ENCODE measurements at places on chromosomes 11 and 22. TPM values are rescaled to one million over a fixed set of nuclear protein-coding genes. Genes with fewer than 3 reads are reported as not detected.

GRCh38 chr11:102806296-102806695 is 8.3 kb upstream of the MMP1 start:
- no peak for DNase-seq

Gene CCDC179
- not detected for total RNA-seq

DNA sequence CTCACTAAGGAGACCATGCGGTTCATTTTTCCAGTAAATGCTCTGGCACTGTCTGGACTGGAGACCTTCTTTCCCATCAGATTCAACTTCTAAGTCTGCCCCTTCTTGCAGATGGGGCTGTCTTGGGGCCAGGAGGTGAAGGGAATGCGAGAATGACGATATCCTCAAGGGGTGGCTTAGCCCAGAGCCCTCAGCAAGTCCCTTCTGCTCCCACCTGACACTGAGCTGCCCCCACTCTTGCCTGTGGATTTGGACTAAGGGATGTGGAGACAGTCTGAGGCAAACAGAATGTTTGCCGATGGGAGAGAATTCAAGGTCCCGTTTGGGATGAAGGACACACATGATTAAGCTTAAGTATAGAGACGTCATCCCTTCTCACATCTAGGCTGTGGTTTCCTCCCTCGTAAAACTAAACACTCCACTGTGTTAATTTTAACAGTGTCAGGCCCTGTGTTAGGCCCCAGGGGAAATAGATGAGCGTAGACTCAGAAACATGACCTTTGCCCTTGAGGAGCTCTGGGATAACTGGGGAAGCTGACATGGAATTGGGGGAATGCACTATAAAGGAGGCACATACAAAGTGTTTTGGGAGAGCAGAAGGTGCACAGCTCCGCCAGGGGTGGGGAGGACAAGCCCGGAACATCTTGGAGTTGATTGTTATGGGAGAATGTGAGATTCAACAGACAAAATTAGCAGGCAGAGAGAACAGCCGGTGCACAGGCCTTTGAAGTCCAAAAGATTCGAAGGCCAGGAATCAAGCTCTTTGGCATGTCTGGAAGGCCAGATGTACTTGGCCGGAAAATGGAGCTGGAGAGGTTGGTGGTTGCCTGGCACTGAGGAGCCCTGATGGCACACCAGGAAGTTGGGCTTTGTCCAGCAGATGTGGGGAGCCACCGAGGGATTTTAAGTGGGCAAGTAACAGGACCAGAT is 71.6 kb downstream of the ST3GAL4 start:
- DNase-seq, result no peak

DNA sequence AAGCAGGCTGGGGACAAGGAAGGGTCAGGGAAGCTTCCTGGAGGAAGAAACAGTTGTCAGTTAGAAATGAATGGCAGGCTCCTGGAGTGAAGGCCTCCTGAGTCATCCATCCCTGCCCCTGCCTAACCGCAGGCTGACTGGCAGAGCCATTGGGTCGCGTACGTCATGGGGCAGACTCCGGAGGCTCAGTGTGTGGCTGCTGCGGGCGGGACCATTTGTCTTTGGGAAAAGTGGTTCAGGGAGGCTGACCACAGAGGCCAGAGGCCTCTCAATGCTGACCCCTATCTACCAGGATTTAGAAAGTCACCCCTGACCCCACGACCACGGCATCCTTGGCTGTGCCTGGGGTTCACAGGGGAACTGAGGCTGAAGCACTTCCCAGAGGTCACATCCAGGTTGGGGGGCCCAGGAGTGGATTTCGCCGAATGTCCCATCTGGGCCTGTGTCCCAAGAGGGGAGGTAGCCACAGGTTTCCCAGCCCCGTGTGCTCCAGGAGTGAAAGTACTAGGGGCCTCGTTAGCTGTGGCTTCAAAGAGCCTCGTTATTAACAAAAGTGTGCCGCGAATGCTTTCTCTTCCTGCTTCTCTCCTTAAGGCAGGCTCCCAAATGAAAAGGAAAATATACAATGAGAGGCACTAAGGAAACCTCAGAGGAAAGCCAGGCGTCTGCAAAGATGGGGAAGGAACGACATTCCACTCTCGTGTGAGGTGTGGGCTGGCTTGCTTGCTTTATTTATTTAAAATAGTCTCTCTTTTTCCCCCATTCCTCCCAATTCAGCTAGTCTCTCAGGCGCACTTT is 58.9 kb downstream of the FLRT1 start:
- no peak for DNase-seq

Gene CRYBB2
- not detected for total RNA-seq

GRCh38 chr22:30031764-30032455 is 48.4 kb upstream of the HORMAD2 start:
- no peak for DNase-seq

DNA sequence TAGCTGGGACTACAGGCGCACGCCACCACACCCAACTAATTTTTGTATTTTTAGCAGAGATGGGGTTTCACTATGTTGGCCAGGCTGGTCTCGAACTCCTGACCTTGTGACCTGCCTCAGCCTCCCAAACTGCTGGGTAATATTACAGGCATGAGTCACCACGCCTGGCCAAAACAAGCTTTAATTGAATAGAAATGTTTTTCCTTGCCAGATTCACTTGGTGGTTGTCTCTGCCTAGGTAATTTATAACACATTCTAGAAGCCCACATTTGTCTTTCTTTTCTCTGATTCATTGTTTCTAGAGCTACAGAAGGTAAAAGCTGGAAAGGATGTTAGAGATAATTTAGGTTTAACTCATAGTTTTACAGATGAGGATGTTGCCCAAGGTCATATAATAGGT is 41.3 kb downstream of the CECR2 start:
- DNase-seq, result no peak

- DNase-seq, result no peak
Observed at GRCh38 chr22:44532552-44532951, 34.5 kb upstream of the RTL6 start.

DNA sequence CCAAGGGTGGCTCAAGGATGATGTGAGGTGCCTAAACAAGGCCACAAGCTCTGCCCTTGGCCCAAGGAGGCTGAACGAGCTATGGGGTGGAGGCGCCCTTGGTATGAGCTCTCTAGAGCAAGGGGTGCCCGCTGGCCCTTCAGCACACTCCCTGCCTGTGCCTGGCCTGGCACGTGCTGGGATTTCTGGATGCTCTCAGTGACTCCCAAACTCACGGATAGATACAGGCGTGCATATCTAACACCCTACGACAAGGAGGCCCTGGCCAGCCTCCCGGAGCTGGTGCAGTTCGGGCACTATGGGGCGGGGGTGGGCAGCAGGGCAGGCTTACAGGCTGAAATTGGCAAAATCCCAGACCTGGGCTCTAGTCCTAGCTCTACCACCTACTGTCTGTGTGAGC is 30.6 kb downstream of the SCUBE1 start:
- no peak for DNase-seq

- no peak for DNase-seq
Observed at GRCh38 chr22:38418589-38418988, 36.4 kb downstream of the KCNJ4 start.

Gene KCNJ5
- 2.0 TPM for total RNA-seq

Gene CCDC89
- total RNA-seq, result 1.7 TPM

DNA sequence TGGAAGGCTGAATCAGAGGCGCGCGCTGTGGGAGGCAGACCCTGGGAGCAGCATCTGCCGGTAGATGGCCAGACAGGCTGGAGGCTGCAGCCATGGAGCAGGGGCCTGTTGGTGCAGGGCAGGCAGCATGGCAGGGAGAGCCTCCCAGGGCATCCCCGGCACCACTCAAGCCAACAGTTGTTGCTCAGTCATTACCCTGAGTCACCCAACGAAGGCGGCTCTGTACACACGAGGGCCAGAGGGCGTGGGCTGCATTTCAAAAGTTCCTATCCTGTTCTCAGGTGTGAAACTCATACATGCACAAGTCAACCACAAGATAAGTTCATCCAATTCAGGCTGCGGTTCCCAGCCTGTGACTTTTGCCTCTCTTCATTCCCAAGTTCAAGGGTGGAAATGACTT is 2.6 kb downstream of the ANO1 start:
- no peak for DNase-seq

Gene PANX2
- 93.7 TPM for total RNA-seq

Data from dorsolateral prefrontal cortex (tissue), 122 donors.